ENCODE measurements at places on chromosomes 4 and X.

GRCh38 chr4:7416745-7417432, 17.8 kb downstream of the PSAPL1 start:
- DNase-seq: no peak

- DNase-seq: no peak
Measured at GRCh38 chr4:72430050-72430449, 139.0 kb downstream of the ADAMTS3 start.

DNA sequence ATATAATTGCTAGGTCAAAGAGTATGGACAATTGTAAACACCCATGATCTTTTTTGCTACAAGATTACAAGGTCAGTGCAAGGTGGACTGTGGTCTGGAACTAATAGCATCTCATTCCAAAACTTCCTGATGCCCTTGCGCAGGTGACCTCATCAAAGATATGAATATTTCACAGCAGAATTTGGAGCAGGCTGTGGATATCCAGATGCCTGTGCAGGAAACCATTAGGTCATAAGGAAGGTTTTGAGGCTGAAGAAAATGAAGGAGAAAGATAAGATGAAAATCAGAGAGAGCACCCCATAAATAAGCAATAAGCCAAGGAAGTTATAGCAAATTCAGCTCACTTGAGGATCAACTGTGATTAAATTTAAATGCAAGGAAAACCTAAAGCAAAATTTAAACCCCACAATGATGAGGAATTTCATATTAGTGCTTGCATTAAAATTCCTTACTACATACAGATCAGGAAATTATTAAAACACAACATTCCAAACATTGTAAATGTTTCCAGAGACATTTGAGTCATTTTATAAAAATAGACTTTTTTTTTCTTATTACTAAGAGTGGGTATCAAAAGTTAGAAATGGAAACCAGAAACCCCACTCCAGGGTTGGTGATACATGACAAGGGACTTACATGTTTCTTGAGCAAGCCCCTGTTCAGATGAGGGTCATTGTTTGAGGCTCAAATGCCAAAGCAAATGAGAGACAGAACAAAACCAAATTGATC, 100.7 kb upstream of the FAM9C start:
- no peak for DNase-seq

GRCh38 chr4:742742-743311, 37.2 kb downstream of the PCGF3 start:
- DNase-seq: no peak

Data from GOT3 (cell line).